ENCODE measurements at places on chromosomes 5 and 9. TPM values are rescaled to one million over a fixed set of nuclear protein-coding genes. Genes with fewer than 3 reads are reported as not detected.

GRCh38 chr5:137734962-137735554 lies 831 bp downstream of the KLHL3 start:
- peak; percentile 43 for DNase-seq

- no peak for DNase-seq
Measured at GRCh38 chr5:79636981-79637733, 24.9 kb downstream of the TENT2 start.

GRCh38 chr9:19074836-19075235 lies 25.6 kb downstream of the RRAGA start:
- no peak for DNase-seq

DNA sequence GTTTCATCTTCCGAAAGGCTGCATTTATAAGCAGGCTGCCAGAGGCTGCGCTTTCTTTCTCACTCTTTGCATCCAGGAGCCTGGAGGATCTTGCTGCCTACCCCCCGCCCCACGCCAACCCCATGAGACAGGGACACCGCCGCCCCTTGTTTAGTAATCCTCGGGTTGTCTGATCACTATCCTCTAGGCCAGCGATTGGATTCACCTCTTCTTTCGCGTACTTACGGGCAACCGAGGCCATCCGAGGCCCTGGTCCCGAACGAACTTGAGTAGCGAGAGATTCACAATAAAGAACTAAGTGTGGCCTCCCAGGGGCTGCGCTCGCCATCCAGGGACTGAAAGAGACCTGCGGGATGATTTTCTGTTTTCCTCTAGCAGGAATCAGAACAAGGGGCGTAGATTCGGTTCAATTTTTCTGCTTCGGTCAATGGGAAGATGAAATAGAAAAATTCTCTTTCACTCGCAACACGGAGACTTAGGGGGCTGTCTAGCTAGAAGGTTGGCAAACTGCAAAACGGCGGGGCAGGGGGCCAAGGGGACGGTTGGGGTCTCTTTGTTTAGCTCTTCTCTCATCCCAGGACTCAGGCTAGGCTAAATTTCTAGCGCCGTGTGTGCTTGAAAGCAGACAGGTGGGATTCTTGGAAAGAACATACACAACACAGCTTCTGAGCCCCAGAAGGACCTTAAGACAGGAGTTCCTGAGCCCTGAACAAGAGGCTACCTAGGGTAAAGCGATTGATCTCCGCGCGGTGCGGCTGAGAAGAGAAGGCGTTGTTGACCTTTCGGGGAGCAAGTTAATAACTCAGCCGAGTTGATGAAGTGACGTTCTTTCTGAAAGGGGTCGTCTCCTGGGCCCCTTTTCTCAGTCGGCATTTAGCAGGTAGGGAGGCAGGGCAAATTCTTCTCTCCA lies 5.8 kb upstream of the ISL1 start:
- no peak for DNase-seq

DNA sequence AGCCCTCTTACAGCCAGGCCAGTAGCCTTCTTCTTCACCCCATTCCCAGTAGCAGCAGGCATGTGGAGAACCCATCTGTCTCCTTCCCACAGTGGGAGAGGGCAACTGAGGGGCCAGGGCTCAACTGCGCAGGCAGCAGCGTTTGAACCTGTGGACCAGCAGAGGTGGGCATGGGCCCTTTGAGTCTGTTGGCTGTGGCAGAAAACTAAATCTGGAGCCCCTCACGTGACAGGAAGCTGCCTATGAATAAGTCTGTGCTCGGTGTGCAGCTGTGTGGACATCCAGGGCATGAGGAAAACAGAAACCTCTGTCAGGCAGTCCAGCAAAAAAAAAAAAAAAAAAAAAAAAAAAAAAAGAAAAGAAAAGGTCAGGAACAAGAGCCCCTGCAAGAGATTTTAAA lies 189.2 kb upstream of the NR3C1 start:
- DNase-seq = peak; percentile 26

- DNase-seq = peak; percentile 44
Measured at GRCh38 chr5:88884608-88884877, 1.6 kb upstream of the MEF2C start.

- no peak for DNase-seq
Measured at GRCh38 chr5:71703941-71704340, 15.1 kb upstream of the CARTPT start.

- no peak for DNase-seq
Measured at GRCh38 chr5:153318556-153318955, 171.9 kb upstream of the GRIA1 start.

GRCh38 chr5:34524123-34524522 lies 132.0 kb upstream of the RAI14 start:
- peak; percentile 75 for DNase-seq

GRCh38 chr5:123304777-123305316 lies 118.4 kb downstream of the CEP120 start:
- DNase-seq = no peak

- no peak for DNase-seq
Measured at GRCh38 chr5:108623826-108624225, 123.9 kb upstream of the FER start.

DNA sequence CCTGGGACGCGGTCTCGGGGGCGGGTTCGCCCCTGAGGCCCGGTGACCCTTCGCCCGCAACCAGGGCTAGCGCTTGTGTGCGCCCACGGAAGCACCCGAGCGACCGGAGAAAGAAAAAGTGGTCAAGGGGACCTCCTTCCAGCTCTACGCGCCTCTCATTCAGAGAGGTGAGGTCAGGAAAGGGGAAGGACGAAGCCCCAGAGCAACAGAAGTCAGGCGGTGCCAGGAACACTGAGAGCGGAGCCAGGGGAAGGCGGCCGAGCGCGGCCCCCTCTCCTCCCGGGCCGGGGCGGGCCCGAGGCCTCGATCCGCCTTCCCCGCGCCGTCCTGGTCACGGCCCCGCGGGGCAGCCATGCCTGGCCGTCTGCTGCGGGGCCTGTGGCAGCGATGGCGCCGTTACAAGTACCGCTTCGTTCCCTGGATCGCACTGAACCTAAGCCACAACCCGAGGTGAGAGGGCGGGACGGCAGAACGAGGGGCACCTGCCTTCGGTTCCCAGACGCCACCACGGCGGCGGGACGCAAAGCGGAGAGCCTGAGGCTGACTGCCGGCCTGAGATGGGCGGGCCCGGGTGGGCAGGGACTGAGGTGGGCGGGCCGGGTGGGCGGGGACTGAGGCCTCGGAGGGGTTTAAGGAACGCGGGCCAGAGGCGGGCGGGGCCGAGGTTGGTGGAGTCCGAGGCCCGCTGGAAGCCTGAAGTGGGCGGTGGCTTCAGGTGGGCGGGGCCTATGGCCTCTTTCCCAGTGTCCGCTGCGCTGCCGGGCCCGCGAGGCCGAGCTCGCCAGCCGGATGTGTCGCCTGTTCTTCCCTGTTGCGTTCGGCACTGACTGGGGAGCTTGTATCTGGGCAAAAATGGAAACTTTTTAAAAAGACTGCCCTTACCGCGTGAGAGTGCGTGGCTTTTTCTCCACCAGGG lies at the start of gene SETD9:
Gene SETD9 (plus strand): TSS at position 303 of the 916 bp plus-strand sequence. CDS start 50 bp downstream, at position 353.
- DNase-seq = peak; percentile 95

DNA sequence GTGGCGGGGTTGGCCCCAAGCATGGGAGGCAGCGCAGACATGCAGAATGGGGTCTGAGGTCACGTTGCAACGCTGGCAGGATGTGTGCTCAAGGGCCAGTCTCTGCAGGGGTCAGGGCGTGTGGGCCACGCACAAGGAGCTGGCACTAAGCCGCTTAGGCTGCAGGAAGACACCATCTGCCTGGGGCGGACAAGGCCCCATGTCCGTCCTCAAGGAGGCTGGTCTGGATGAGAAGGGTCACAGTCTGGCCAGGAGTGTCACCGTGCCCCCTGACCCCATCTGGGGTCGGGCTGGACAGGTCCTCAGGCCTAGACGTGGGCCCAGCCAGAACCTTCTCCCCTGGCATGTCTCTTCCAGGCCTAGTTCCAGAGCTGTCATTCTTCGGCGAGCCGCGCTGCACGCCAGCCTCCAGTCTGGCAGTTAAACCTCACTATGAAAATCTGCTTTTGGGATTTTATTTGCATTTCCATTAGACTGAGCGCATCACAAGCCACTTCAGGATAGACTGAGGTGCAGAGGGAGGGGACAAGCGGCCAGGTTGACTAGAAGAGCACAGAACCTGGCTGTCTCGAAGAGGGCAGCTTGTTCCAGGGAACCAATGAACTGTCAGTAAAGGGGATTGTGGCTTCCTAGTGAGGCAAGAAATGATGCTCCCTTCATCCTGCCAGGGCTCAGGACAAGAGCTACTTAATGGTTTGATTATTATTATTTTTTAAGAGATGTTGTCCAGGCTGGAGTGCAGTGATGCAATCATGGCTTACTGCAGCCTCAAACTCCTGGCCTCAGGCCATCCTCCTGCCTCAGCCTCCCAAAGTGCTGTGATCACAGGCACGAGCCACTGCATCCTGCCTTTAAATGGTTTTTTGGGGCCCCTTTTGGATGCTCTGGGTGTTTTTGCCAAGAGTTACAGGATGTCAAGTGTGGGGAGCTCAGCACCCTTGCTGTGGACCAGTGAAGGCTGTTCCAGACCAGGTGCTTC lies 4.3 kb downstream of the BRD3OS start:
- DNase-seq = no peak

GRCh38 chr9:136627703-136628102 lies 35.0 kb upstream of the EGFL7 start:
- no peak for DNase-seq

GRCh38 chr9:96500696-96501632 lies 51.0 kb downstream of the HABP4 start:
- DNase-seq = peak; percentile 16

DNA sequence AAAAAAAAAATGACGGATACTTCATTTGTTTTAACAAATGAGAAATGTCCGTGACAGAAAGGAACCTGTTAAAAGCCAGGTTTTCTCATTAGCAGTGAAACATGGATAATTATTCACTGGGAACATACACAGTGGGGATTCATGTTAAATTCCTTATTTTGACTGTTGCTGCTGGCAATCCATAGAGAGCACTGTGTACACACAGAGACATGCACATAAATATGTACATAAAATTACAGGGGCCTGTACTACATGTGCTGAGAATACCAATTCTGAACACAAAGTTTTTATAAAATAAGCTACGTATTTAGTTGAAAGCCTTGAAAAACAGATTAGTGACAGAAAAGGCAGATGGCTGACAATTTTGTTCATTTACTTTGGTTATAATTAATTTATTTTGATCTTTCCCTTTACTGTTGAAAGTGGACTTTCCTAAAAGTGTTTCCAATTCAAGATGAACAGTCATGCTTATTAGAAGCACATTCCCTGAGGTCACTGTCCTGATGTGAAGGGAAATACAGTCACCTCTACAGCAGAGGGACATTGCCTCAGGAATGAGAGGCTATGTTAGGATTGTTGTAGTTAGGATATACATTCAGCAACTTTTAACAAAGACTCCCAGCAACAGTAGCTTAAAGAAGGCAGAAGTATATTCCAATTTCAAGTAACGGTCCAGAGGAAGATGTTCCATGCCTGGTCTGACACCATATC lies 166.7 kb downstream of the SAXO1 start:
- no peak for DNase-seq

- DNase-seq = no peak
Measured at GRCh38 chr5:94811331-94811730, 192.9 kb downstream of the SLF1 start.

GRCh38 chr5:104569621-104570020 lies 1007.0 kb upstream of the NUDT12 start:
- DNase-seq = no peak

GRCh38 chr9:77896938-77897667 lies 134.5 kb downstream of the GNAQ start:
- peak; percentile 28 for DNase-seq

GRCh38 chr9:136903041-136903554 lies 16.8 kb downstream of the TRAF2 start:
- no peak for DNase-seq

DNA sequence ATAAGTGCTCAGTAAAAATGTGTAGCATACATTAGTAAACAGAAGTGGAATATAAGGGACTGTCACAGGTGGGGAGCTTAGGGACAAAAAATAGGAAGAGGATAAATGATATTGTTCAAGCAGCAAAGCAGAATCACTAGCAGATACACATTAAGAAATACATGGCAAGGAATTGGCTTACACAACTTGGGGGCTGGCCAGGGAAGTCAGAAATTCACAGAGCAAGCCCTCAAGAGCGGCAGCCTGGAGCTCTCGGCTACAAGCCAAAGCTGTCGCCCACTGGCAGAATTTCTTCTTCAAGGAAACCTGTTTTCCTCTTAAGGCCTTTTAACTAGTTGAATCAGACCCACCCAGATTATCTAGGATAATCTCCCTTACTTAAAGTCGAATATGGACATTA lies 73.0 kb upstream of the SMIM23 start:
- peak; percentile 41 for DNase-seq

DNA sequence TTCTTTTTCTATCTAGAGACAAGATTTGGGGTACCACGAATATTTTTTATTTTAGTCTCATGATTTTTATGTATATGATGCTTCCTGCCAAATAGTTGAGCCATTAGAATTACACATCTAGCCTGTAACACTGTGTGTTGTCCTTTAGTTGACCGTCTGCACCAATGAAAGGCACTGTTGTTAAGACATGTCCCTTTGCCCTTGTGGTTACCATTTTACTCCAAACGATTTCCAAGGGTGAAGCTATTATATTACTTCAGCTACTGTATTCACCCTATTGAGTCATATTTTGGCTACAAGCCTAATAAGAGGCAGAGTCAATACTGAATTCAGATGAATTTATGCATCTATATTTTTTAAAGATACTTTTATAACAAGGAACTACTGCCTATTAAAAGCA lies 207.6 kb downstream of the CETN3 start:
- DNase-seq = no peak

DNA sequence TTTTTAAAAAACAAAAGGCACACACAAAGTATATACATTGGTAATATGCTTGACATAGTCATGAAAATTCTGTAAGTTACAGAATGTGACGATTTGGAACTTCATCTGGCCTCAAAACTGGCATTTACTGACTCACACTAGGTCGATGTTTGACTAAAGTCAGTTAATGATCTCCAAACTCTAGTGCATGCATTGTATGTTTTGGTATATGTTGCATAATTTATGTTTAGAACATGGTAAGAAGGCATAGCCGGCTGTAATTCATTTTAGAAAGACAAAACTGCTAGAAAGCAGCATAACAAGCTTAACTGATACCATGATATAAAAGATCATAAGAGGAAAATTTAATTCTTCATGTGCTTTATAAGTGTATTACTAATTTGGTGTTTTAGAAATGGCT lies 58.6 kb upstream of the RICTOR start:
- no peak for DNase-seq

DNA sequence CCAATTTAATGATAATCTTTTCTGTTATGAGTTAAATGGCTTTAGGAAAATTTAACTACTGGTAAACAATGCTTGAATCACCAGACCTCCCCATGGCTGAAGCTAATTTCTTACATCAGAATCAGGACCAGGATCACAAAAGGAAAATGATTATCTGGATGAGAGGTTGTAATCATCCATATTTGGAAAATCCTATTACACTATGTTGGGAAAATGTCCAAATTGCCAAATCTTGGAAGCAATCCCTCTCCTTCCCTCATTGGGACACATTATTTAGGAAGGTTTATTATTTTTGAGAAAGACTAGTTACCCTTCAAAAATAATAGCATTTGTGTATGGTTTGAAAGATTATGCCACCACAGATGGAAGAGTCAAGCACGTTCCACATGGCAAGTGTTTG lies 130.7 kb upstream of the MINAR2 start:
- no peak for DNase-seq

SLC34A3 gene
- not detected for total RNA-seq

PLCXD3 gene
- total RNA-seq = 13.0 TPM

SLC12A7 gene
- total RNA-seq = 9.8 TPM

SELENOP gene
- 58.1 TPM for total RNA-seq

SLC6A19 gene
- not detected for total RNA-seq

ANKRD31 gene
- 0.16 TPM for total RNA-seq

PCDHGA3 gene
- 1.1 TPM for total RNA-seq

SLCO6A1 gene
- not detected for total RNA-seq

GPX8 gene
- total RNA-seq = 79.7 TPM

GABRA1 gene
- not detected for total RNA-seq

BARX1 gene
- 0.09 TPM for total RNA-seq

DAPK1 gene
- total RNA-seq = 30.9 TPM
